ENCODE measurements at places on chromosomes 2 and 18.

DNA sequence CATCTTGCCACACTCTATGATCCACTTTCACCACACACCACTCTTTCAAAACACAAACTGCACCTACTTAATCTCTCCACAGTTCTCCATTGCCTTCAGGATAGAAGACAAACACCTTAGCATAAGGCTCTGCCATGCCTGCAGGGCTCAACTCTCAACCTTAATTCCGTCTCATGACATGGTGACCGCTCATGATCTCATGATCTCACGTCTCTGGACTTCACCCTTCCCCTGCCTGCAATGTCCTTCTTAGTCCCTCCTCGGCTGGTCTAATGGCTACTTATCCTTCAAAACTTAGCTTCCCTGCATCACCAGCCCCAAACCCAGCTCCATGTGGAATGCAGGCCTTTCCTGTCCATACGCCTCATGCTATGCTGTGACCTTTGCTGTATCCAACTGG lies 85.3 kb downstream of the ACVR1 start:
- DNase-seq: no peak

- DNase-seq: peak; percentile 35
Observed at GRCh38 chr18:63180971-63181376, 138.6 kb downstream of the BCL2 start.

DNA sequence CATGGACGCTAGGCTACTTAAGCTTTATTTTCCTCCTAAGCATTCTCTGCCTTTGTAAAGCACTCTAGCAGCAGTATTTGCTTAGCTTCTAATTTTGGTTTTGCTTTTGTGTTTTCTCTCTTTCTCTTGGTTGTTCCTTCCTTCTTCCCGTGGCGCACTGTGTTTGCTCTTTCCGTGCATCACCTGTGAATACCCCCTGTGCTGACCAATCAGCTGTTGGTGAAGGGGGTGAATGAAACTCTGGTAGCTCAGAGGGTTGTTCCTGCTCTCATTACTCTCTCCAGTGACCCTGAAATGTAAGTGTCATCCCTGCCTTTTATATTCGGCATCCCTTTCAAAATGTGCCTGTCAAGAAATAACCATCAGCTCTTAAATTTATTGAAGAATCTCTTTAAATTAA lies 45.5 kb upstream of the TNFRSF11A start:
- no peak for DNase-seq

- DNase-seq: no peak
Observed at GRCh38 chr2:88659538-88659915, 31.9 kb upstream of the RPIA start.

DNA sequence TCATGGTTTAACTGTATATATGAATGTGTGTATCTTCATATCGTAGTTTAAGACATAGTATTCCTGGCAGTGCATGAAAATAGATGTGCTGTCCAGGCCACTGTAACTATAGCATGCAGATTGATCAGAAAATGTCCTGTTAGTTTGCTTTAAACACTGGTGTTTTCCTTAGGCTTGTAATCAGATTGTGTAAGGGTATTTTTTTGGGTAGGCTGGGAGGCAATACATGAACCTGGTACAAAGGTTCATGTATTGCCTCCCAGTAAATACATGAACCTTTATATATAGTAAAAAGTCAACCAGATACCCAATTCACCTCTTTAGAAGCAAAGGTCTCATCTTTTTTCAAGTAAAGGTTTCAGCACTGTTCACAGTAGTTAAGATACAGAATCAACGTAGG lies 1.6 kb downstream of the COQ10B start:
- DNase-seq: no peak

DNA sequence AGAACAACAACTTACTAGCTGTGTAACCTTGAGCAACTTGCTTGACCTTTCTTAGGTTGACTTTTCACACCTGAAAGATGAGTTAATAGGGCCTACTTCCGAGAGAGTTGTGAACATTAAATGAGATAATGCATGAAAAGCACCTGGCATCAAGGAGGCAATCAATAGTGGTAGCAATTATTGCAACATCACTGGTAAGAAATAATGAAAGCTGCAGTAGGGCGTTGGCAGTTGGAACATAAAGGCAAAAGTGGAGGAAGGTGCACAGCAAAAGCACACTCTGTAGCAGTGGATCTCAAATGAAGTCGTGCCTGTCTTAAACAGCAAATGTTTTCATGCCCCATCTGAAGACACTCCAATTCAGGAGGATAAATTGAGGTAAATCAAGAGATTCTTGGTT lies 178.9 kb upstream of the VRK2 start:
- DNase-seq: no peak

DNA sequence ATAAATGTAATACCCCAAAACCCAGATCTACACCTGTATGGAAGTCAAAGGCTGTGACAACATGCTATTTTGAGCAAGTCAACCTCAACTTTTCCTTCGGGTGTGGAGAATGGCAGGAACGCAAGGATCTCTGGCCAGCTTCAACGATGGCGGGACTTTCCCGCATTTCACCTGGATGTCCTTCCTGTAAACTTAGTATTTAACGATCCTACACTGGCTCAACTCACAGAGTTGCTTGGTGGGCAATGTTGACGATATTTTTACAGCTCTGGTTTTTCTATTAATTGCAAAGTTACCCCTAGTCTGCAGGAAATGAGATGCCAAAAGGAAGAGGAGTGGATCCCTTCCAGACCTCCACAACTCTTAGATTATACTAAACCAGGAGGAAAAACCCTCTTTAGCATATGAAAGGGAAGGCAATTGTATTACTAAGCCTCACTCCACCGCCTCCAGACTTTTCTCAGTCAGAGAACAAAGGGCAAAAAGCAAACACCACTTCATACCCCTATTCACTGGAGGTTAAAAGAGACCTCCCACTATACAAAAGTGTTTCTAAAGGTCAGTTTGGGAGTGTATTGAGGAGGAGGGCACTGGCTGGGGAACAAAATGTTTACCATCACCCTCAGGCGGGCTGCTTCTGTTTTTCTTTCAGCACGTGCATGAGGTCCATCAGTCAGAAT lies 56.5 kb upstream of the ACVR1 start:
- no peak for DNase-seq

GRCh38 chr2:153294199-153294786 lies 184.3 kb downstream of the RPRM start:
- no peak for DNase-seq

Measured in stimulated activated CD8-positive, alpha-beta memory T cell treated with anti-CD3 and anti-CD28 coated beads, Interleukin-15, amount 100 ng/mL, for 48 hours (primary cell).